Fibroblast of skin of back (primary cell): ENCODE measurements at places on chromosomes 2 and 18.

DNA sequence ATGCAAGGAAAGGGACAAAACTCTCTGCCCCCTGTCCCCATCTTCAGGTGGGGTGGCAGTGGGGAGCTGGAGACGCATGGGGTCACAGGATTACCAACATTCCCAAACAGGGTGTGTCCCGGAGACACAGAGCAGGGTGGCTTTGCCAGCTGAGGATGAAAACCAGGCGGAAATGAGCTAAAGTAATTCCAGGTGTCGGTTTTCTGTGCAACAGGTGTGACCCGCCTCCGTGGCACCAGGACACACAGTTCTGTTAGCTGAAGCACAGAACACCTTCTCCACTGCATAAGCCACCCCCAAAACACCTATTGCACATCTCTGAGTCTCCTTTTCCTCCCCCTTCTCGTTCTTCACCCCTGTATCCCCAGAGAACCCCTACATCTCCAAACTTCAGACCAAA, 122.7 kb upstream of the GLI2 start:
- DNase-seq, result no peak

DNA sequence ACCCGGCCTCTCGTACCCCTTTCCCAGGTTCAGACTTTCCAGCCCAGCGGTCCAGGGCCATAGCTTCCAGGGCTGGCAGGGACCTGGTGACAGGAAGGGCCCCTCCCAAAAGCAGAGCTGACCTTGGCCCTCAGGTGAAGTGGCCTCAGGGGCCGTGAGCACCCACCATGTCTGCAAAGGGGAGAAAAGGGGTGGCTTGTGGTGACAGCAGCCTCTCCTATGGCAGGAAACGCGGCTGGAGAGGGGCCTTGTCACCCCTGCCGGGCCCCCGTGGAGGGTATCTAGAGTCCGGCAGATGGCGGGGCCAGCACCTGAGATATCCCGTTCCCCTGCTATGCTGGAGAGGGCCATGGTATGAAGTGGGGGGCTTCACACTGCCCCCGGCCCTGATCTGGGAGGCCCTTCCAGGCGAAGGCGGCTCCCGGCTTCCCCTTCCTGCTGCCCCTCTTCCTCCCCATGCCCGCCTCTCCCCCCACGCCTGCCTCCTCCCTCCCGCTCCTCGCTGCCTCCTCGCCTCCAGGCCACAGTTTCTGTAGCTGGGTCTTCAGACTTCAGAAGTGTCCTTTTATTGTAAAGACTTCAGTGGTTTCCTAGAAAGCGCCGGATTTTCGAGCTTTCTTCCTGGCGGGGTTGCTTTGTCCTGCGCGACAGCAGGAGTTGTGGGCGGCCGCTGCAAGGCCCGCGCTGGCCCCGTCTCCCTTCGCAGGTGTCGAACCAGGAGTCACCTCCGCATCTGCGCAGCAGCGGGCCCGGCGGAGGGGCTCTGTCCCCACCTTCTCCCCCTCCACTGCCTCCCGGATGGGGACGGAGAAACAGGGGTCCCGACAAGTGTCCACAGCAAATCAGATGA, 240.5 kb upstream of the MYT1L start:
- DNase-seq, result no peak

- no peak for DNase-seq
These were observed 17.6 kb upstream of the CD28 start for GRCh38 chr2:203688798-203689197.

- no peak for DNase-seq
These were observed 145.5 kb downstream of the MEIS1 start for GRCh38 chr2:66580166-66581049.

DNA sequence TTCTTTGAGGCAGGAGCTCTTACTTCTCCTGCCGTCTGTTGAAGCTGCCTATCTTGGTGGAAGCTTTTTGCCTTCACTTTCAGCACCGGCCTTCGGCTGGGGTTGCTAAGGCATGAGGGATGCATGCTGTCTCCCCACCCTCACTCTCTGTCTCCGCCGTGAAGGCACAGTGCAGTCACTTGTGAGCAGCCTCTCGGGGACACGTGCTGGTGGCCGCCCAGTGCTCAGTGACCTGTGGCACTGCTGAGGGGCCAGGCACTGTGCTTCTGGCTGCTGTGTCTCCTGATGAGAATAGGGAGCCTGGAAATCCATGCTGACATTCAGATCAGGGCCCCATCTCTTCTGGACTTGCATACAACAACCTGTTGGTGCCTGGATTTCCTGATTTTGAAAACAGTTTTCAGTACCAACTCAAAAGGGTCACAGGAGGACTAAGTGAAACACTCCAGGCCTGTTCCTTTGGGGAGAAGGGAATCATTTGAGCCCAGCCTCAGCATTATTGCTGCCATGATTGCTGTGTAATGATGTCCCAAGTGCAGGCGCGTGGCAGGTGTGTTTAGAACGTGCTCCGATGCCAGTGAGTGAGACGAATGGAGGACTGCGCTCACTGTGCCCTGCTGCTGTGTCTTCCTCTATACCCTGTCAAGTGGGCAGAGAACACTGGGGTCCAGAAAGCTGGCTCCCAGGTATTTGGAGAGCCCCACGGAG, 218.1 kb downstream of the SEPTIN10 start:
- DNase-seq, result no peak

GRCh38 chr2:196442211-196442610, 197.3 kb upstream of the CCDC150 start:
- DNase-seq, result no peak

DNA sequence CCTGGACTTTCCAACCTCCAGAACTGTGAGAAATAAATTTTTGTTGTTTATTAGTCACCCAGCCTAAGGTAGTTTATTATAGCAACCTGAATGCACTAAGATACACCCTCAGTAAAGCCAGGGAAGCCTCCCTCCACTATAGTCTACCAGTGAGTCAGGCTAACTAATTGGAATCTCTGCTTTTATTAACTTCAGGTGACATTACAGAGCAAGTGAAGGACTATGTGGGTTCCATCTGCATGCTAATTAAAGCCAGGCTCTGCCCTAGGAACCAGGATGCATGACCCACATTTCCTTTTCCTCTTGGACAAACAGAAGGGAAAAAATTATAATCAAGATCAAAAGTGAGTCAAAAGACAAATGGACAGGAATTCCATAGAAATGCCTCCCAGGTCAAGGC, 56.1 kb downstream of the ZC3H8 start:
- no peak for DNase-seq

DNA sequence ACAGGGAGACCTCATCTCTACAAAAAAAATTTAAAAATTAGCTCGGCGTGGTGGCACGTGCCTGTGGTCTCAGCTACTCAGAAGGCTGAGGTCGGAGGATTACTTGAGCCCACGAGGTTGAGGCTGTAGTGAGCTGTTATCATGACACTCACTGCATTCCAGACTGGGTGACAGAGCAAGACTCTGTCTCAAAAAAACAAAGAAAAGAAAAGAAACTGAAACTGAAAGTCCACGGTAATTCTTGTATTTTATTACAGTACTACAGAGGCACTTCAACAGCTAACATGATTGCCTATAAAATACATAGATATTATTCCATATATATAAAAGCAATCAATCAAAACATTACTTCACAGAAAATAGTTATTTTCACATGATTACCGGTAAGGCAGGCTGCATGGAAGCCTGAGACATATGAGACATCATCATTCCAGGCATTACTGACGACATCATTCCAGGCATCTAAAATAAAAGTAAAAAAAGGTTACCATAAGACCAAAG, 23.1 kb downstream of the PRPF40A start:
- DNase-seq, result peak; percentile 87
